ENCODE measurements at places on chromosomes 4 and X.

DNA sequence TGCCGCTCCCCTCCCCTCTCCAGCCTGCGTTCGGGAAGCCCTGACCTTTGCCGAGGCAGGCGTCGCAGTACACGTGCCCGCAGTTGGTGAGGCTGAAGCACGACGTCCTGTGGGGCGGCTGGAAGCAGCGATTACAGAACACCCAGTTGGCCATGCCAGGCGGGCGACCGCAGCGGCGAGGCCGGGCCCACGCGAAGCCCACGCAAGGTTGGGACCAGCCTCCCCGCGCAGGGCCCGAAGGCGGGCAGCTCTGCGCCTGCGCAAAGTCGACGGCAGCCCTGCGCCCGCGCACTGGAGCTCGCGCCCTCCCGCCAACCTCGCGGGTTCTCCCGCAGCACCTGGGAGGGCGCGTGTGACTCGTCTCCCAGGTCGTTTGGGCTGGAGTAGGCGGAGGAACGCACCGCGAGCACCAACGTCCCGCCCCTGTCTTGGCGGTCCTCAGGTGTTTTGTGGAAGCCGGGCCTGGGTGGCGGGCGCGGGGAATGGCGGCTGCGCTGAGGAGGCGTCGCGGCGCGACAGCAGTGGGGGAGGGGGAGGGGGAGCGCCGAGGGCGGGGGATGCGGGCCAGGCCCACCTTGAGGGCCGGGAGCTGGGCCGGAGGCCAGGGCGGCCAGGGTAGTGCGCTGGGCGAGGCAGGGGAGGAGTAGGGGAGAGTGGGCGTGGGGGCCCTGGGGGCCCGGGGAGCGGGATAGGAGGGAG lies at the start of gene RNF212:
TSS of gene RNF212 (minus strand) at position 254 of the 699 bp plus-strand sequence. CDS start at position 154, 100 bp downstream.
- DNase-seq = peak; percentile 73

GRCh38 chr4:85952972-85953650 lies 406.7 kb downstream of the MAPK10 start:
- no peak for DNase-seq

DNA sequence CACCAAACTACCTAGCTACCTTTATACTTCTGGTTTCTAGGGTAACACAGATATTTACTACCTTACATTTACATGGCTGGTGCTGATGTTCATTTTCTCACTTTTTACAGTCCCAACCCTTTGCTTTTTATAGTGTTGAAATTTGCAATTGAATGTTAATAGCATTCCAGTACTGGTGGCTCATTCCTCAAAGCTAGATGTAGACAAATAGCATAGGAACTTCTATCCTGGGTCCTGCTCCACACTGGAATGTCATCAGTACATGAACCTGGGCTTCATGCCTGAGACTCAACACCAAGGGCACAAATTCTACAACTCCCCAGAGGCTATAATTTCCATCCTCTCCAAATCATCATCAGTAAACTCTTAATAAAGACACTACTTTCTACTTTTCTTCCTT lies 10.3 kb upstream of the TRMT2B start:
- DNase-seq = no peak

DNA sequence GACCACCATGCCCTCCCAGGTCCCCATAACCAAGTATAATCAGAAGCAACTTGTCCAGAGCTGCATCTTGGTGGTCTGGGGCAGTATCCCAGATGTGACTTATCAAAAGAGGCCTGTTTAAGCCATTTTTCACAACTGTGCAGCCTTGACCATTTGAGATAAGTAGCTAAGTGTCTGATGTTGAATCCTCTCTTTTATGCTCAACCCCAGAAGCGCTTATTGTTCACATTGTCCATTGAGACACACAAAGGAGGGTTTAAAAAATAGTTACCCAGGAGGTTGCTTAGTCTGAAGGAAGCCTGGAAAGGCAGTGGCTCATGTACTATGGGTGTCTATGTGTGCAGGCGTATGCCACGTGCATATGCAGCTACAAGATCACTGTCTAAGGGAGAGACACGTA lies 27.0 kb downstream of the ENPP6 start:
- no peak for DNase-seq

- DNase-seq = no peak
These were observed 817 bp upstream of the WDR19 start for GRCh38 chr4:39181520-39181904.

- no peak for DNase-seq
These were observed 165.2 kb upstream of the SLC7A11 start for GRCh38 chr4:138407329-138407728.

GRCh38 chrX:150227321-150227860 lies 135.7 kb upstream of the MAMLD1 start:
- DNase-seq = no peak

DNA sequence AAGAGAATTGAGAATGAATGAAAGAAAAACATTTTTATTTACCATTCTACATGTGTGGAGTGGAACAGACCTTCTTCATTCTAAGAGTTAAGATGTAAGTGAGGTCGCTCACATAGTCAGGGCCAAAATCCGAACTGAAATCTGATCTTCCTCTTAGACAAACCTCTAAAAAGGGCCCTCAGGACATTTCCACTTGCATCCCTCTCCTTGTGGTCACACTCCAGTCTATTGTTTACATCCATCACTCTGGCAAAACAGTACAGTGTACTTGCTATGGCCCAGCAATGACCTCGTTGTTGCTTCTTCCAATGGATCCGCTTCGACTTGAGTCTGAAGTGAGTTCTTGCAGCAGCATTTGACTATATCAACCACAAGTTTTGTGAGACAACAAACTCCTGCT lies 54.2 kb downstream of the MOSPD2 start:
- DNase-seq = no peak

DNA sequence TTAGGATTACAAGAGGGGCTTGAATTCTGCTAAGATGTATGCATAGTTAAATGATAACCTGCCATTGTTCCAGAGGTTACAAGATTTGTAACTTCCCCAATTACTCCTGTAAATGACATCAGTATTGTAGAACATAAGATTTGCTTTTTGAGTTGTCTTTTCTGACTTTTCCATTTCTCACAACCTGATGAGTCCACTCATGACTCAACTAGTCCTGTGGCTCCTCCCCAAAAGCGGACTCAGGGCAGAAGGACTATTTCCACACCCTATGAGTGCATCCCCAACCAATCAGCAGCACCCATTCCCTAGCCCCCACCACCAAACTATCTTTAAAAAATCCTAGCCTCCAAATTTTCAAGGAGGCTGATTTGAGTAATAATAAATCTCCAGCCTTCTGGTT lies 54.7 kb downstream of the HOPX start:
- no peak for DNase-seq

GRCh38 chrX:31349515-31349914 lies 277.7 kb upstream of the FTHL17 start:
- no peak for DNase-seq

GRCh38 chr4:184041156-184041555 lies 136.0 kb downstream of the STOX2 start:
- DNase-seq = no peak

Measured in iPS-NIHi11 (cell line).